ENCODE measurements at places on chromosomes 5 and 9.
A peak's percentile ranks its signal among the peaks of the same experiment; 100 is the strongest.

GRCh38 chr5:127275641-127276193 lies 14.9 kb upstream of the MEGF10 start:
- no peak for DNase-seq

- DNase-seq: peak; percentile 52
These were observed 1.2 kb downstream of the DUSP1 start for GRCh38 chr5:172769616-172770373.

- DNase-seq: no peak
These were observed 615 bp downstream of the PSMD5 start for GRCh38 chr9:120841930-120842684.

GRCh38 chr5:99187611-99188010 lies 258.8 kb upstream of the CHD1 start:
- DNase-seq: no peak

DNA sequence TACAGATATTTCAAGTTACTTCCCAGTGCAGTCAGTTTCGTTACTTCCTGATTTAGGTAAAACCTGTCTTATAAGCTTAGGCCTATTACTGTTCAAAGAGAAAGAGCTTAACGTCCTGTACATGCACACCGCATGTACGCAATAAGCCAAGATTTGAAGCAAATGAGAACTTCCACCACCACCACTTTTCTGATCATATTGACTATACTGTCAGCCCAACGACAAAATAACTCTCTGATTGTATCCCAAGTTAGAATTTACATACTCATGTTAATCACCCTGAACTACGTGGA lies 5.1 kb downstream of the NFIB start:
- no peak for DNase-seq

- no peak for DNase-seq
These were observed 37.5 kb upstream of the LIFR start for GRCh38 chr5:38593959-38594358.

DNA sequence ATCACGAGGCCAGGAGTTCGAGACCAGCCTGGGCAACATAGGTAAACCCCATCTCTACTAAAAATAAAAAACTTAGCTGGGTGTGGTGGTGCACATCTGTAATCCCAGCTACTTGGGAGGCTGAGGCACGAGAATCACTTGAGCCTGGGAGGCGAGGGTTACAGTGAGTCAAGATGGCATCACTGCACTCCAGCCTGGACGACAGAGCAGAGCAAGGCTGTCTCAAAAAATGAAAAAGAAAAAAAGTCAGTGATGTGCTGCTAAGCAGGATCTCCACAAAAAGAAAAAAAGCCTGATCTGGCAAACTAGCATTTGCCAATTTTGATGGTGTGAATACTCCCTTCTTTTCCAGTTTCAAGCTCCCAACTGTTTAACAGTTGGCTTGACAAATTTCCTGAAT lies 21.9 kb downstream of the F2R start:
- no peak for DNase-seq

DNA sequence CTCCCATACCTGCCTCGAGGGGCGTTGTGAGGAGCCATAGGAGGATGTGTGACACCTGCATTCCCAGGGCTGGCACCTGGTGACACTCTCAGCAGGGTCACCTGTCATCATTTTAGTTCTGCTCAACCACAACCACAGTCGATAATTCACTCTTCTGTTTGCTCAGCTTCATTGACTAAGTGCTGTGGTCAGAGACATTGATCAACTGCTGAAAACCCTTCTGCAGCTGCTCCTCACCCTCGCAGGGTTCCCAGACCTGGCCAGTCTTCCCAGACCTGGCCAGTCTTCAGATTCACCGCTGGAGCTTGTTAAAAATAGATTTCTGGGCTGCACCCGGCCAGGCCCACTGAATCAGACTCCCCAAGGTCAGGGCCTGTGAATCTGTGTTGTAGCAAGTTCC lies 92.8 kb downstream of the MVB12B start:
- DNase-seq: no peak

DNA sequence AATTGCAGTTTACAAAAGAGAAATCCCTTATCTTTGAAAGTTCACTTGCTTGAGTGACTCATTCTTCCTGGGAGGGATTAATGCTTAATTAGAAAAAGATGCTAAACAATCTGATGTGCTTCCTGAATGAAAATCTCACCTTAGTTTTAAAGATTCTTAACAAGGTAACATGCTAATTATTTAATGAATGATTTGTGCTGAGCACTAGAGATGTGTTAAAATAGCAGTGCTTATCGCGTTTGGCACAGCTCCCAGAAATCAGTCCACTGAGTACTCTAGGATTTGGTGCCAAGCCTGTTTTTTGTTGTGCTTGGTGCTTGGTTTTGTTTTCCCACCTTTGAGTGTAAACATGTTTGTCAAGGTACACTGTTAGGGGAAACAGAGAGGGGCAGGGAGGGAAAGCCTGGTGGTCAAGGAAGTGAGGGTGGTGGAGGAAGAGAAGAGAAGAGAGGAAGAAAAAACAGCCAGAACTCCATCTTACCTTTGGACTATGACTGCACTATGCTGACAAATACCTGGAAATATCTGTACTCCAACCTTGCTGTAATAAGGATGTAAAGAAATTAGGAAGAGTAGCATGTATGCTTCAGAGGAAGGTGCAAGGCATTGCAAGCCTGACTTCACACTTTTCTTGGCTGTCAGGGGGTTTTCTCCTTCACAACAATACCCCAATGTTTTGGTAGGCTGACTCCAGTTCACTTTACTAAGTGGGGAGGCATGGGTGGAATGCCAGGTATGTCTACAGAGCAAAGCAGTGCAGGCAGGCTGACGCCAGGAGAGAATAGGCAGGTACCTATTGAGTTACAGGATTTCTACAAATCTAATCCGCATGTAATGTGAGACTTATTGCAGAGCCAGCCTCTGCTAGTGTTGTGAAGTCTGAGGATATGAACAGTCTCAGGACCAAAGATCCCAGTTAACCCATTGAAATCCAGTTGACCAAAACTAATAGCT lies 157.2 kb upstream of the ISL1 start:
- no peak for DNase-seq

GRCh38 chr9:96177005-96177718 lies 124.8 kb downstream of the HSD17B3 start:
- no peak for DNase-seq

- DNase-seq: no peak
These were observed 765.2 kb upstream of the NUDT12 start for GRCh38 chr5:104327801-104328200.
